T-cell (primary cell): ENCODE measurements at places on chromosomes 4 and X. TPM values are rescaled to one million over a fixed set of nuclear protein-coding genes. Genes with fewer than 3 reads are reported as not detected.

The F11 gene
- total RNA-seq, result not detected

The AWAT2 gene
- total RNA-seq, result not detected

The RAI2 gene
- total RNA-seq, result 1.3 TPM

The NOX1 gene
- not detected for total RNA-seq

The SSX1 gene
- not detected for total RNA-seq

The NCAPG gene
- total RNA-seq, result 1.8 TPM

The TRPC3 gene
- not detected for total RNA-seq

The NDNF gene
- 0.36 TPM for total RNA-seq

DNA sequence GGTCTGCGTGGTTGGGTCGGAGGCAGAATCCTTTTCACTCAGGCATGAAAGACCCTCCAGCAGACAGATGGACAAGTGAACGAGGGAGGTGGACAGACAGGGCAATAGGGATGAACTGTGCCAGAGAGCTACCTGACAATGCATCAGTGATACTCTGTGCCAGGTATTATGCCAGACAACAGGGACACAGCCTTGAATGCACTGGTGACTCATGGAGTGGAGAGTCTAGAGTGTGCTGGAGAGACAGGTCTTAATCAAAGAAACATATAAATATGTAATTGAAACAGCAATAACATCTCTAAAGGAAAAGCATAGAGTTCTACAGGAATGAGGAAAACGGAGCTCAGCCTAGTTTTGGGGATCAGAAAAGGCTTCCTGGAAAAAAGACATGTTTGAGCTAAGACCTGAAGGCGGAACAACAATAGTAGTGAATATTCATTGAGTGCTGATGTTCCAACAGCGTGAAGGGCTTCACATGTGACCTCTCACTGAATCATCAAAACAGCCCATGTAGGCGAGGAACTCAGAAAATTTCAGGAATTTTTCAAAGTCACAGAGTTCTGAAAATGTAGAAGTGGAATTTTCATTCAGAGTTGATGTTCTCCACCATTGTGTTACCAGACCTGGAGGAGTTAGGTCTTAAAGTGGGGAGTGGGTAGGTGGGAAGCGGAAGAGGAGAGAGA is 20.0 kb upstream of the FGFBP2 start:
- no peak overlapping the region for H3K27ac ChIP-seq
- no peak for DNase-seq
- H3K4me1 ChIP-seq, result no peaks in the 10 kb centered on the region
- H3K4me3 ChIP-seq, result no peak overlapping the region
- no peaks in the 10 kb centered on the region for H3K27me3 ChIP-seq

- no peak overlapping the region for H3K4me3 ChIP-seq
- no peaks in the 10 kb centered on the region for H3K36me3 ChIP-seq
- H3K27me3 ChIP-seq, result no peaks in the 10 kb centered on the region
- no peak for DNase-seq
- no peaks in the 10 kb centered on the region for H3K4me1 ChIP-seq
Measured at GRCh38 chr4:149931431-149931830, 115.8 kb upstream of the IQCM start.

DNA sequence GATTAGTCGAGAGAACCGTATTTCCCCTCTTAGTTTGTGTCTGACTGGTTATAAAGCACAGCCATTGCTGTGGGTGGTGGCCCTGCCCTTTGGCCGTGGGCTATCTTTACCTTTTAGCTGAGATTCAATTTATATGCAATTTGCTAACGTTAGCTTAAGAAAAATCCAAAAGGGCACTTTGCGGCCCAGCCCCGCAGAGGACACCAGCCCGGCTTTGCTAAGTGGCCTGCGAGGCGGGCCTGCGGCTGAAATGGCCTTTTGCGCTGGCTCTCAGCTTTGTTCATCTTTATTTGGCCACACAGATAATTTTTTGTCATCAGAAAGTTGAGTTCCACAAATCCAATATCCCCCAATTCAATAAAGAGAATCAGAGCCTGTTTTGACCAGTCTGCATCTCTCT is 48.3 kb downstream of the CPZ start:
- H3K4me1 ChIP-seq, result no peaks in the 10 kb centered on the region
- H3K36me3 ChIP-seq, result no peaks in the 10 kb centered on the region
- no peak for DNase-seq
- H3K4me3 ChIP-seq, result no peak overlapping the region
- no peak overlapping the region for H3K27ac ChIP-seq
- H3K27me3 ChIP-seq, result peaks cover 8% of the 10 kb centered on the region

GRCh38 chr4:69095301-69095731 is 958 bp upstream of the UGT2B7 start:
- H3K36me3 ChIP-seq, result no peaks in the 10 kb centered on the region
- no peaks in the 10 kb centered on the region for H3K27me3 ChIP-seq
- H3K27ac ChIP-seq, result no peak overlapping the region

DNA sequence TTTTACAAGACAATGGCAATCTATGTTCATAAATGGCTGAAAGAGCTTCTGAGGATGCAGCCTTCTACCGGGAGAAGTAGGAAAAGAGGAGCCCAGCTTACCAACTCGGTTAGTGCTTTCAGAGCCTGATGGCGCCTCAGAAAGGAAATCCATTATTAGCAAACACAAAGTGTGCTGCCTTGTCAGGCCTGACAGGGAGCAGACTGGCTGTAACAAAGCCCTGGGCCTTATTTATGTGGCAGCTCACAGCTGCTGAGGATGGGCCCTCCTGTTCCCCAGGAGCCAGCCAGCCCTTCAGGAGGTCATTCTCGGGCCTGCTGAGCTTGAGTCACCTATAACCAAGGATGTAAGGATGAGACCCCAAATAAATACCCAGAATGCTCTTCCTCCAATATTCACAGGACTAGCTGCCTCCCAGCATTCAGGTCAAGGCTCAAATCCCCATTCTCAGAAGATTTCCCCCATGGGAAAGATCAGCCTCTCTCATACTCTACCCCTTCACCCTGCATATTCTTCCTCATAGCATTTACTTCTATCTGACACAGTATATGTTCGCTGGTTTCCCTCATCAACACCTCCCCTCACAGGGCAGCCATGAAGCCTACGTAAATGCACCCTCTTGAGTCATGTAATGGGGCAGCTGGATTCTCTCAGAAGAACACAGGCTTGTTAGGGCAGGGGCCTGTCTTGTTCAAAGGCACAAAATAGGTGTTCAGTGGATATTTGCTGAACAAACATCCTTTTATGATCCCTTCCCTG is 227.0 kb upstream of the RASGEF1B start:
- no peak for DNase-seq
- H3K27me3 ChIP-seq, result no peaks in the 10 kb centered on the region
- no peak overlapping the region for H3K4me3 ChIP-seq
- no peaks in the 10 kb centered on the region for H3K4me1 ChIP-seq
- H3K27ac ChIP-seq, result no peak overlapping the region

- H3K27me3 ChIP-seq, result no peaks in the 10 kb centered on the region
- DNase-seq, result no peak
- peaks cover 12% of the 10 kb centered on the region for H3K36me3 ChIP-seq
Measured at GRCh38 chr4:169604131-169604900, 8.1 kb downstream of the NEK1 start.

DNA sequence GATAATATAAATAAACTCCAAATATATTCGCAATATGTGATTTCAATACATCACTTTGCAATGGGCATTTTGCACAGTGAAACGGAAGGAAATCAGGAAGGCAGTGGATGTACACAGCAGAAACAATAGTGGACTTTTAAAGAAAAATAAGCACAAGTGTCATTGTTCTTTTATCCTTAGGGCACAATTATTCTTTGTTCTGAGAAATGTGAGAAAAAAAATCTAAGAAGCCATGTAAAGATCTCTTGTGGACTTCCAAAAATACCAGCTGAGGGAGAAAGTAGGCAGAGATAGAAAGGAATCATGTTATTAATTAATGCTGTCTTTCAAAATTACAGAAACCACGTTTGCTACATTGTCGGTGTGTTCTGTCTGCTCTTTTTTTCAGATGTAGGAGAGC is 17.6 kb upstream of the PRRG1 start:
- no peak for DNase-seq
- no peaks in the 10 kb centered on the region for H3K4me1 ChIP-seq
- no peak overlapping the region for H3K4me3 ChIP-seq
- no peaks in the 10 kb centered on the region for H3K36me3 ChIP-seq
- H3K27ac ChIP-seq, result no peak overlapping the region
- H3K27me3 ChIP-seq, result peaks cover 2% of the 10 kb centered on the region

DNA sequence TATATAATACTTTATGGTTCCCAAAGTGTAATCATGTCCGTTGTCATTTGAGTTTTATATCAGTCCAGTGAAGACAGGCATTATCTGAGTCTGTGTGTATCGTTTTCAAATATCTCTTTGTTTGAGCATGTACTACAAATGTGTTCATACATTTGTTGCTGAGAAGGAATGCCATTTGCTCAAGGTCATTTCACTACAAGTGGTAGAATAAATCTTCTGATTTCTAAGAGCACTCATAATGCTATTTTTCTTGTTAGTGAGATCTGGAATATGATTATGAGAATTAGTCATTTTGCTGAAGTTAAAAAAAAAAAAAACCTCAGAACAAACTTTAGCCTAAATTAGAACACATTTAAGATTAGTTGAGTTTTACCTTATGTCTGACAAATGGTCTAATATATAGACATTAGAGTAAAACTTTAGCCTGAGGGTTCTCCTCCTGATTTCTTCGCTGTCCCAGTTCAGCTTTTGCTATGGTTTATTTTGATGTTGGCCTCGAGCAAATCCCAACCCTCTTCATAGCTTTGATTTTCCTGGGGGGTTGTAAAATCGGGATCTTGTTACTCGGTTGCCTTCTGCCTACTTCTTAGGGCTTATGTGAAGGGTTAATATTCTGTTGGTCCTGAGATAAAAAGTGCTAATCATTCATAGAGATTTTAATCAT is 87.1 kb downstream of the TMEM131L start:
- peaks cover 22% of the 10 kb centered on the region for H3K36me3 ChIP-seq
- peaks cover 7% of the 10 kb centered on the region for H3K4me1 ChIP-seq
- H3K27me3 ChIP-seq, result no peaks in the 10 kb centered on the region
- no peak for DNase-seq

DNA sequence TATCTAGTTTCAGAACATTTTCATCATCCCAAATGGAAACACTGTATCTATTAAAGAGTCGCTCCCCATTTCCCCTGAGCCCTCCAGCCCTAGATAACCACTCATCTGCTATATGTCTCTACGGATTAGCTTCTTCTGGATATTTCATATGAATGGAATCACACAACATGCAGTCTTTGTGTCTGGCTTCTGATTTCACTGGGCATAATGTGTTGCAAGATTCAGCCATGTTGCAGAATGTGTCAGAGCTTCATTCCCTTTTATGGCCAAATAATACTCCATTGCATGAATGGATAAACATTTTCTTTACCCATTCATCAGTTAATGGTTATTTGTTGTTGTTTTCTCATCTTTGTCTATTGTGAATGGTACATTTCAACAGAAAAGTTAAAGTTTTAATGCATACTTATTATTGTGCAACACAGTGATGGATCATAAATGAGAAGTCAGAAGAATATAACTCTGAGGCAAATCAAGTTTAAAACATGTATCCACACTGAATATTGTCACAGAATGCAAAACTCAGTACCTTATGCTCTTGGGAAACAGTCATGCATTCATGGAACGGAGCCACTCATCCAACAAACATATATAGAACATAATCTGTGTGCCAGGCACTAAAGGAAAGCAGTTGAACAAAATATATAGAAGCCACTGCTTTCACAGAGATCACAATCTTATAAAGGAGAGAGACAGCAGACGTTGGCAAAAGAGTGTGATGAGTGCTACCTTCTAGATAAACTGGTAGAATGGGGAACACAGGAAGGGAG is 57.8 kb upstream of the MAGEA4 start:
- no peak overlapping the region for H3K27ac ChIP-seq
- no peaks in the 10 kb centered on the region for H3K36me3 ChIP-seq
- no peaks in the 10 kb centered on the region for H3K4me1 ChIP-seq
- DNase-seq, result no peak
- no peaks in the 10 kb centered on the region for H3K27me3 ChIP-seq

- no peaks in the 10 kb centered on the region for H3K36me3 ChIP-seq
- H3K4me3 ChIP-seq, result no peak overlapping the region
- no peak overlapping the region for H3K27ac ChIP-seq
Measured at GRCh38 chrX:20968996-20969395, 405.2 kb upstream of the CNKSR2 start.

GRCh38 chr4:12633053-12633651 is 851.0 kb downstream of the RAB28 start:
- H3K4me3 ChIP-seq, result no peak overlapping the region
- no peaks in the 10 kb centered on the region for H3K27me3 ChIP-seq
- H3K27ac ChIP-seq, result no peak overlapping the region

DNA sequence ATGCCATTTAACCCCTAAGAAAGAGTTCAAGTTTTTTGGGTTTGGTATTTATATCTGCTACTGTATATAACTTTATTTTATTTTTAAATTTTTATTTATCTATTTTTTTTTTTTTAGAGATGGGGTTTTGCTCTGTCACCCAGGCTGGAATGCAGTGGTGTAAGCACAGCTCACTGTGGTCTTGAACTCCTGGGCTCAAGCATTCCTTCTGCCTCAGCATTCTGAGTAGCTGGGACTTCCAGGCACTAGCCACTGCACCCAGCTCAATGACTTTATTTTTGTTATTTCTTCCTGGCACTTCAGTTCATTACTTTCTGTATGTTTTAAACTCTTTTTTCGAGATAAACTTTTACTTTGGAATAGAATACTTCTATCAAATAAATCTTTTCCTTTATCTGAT is 42.4 kb upstream of the PGAM4 start:
- H3K4me1 ChIP-seq, result no peaks in the 10 kb centered on the region
- H3K27me3 ChIP-seq, result no peaks in the 10 kb centered on the region
- no peaks in the 10 kb centered on the region for H3K36me3 ChIP-seq
- DNase-seq, result no peak
- no peak overlapping the region for H3K27ac ChIP-seq

DNA sequence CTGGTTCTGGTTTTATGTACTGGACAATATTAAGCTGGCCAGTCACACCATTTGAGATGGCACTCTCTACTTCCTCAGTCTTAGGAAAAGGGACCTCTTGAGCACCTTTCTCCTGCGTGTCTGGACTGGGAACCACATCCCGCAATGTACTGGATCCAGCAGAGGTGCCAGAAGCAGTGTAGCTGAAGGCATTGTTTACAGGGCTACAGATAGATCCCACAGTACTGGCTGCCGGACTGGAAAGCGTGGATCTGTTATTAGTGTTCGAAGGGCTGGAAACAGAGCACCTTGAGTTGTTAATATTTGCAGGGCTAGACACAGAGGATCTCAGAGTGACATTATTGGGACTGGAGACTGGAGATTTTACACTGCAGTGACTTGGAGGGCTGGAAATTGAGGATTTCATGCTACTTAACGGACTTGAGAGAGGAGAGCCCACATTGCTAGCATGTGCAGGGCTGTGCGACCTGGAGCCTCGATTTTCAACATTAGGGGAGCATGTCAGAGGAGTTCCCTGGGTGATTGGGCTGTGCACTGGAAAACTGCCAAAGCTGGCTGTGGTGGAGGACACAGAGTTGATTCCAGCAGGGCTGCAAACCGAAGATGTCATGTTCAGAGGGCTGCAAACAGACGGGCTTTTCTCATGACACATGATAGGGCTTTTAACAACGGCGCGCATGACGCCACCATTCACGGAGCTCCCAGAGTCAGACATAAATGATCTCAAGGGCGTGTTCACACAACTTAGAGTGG is 6.4 kb downstream of the NR3C2 start:
- H3K4me1 ChIP-seq, result no peaks in the 10 kb centered on the region
- no peaks in the 10 kb centered on the region for H3K27me3 ChIP-seq
- no peaks in the 10 kb centered on the region for H3K36me3 ChIP-seq
- no peak overlapping the region for H3K27ac ChIP-seq
- H3K4me3 ChIP-seq, result no peak overlapping the region
